ENCODE measurements at places on chromosomes 7 and 10.
A peak's percentile ranks its signal among the peaks of the same experiment; 100 is the strongest.

- no peak for DNase-seq
These were observed 88.9 kb downstream of the CTTNBP2 start for GRCh38 chr7:117784315-117784714.

DNA sequence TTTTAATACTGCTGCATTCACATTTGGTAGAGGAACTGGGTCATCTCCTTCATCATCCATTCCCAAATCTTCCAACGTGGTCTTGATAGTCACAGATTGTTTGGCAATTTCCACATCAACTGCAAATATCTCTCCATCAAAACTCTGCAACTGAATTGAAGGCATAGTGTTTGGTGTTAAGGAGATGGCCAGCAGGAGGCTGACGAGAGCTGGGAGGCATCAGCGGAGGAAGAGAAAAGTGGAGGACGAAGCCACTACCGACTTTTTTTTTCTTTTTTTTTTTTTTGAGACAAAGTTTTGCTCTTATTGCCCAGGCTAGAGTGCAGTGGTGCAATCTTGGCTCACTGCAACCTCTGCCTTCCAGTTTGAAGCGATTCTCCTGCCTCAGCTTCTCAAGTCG is 205.0 kb upstream of the KCTD7 start:
- DNase-seq, result no peak

DNA sequence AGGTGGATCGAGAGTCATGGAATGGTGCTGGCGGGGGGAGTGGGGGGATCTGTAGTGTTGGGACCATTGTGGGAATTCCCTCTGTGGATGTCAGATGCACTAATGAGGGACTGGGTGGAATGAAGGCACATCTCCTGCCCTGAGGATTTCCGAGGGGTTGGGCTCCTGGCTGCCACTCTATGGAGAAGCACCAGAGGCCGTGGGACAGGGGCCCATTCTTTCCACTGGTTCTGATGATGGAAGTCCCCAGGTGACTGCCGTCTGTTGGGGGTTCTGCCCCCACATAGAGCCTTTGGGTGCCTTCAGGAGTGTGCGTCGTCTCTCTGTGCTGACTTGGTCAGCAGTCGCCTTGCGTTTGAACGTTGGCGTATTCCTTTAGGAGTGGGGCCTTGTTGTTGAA is 202.9 kb downstream of the GLRX3 start:
- DNase-seq, result no peak

DNA sequence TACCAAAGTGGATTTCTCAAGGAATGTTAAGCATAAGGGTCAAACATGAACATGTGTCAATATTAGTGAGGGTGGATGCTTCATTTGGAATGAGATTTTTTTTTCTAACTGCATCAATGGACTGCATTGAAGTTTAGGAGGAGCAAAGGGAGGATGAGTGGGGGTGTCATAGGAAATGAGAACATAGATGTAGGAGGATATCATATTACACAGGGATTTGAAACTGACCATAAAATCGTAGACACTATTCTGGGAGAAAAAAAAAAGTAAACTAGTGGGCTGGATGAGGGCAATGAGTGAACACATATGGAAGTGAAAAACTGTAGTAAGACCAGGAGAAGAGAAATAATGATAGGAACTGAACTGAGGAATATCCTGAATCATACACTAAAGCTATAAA is 109.4 kb downstream of the SEMA3A start:
- no peak for DNase-seq

DNA sequence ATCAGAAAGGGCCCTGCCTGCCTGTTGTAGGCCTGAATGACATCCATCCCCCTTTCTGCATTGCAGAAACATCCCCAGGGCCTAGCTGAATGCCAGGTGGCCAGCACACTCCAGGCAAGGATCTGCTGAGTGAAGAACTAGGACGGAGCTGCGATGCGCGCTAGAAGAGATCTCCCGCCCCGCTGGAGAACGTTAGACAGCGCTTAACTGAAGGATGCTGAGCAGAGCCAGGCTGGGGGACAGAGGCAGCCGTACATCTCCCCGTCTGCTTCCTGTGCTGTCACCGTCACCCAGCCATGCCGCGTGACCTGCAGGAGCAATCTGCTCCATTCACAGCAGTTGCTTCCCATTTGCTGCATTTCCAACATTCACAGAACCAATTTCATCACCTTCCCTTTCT is 73.3 kb downstream of the FAM53B start:
- no peak for DNase-seq

GRCh38 chr7:1758028-1758858 is 88.2 kb downstream of the ELFN1 start:
- peak; percentile 13 for DNase-seq

DNA sequence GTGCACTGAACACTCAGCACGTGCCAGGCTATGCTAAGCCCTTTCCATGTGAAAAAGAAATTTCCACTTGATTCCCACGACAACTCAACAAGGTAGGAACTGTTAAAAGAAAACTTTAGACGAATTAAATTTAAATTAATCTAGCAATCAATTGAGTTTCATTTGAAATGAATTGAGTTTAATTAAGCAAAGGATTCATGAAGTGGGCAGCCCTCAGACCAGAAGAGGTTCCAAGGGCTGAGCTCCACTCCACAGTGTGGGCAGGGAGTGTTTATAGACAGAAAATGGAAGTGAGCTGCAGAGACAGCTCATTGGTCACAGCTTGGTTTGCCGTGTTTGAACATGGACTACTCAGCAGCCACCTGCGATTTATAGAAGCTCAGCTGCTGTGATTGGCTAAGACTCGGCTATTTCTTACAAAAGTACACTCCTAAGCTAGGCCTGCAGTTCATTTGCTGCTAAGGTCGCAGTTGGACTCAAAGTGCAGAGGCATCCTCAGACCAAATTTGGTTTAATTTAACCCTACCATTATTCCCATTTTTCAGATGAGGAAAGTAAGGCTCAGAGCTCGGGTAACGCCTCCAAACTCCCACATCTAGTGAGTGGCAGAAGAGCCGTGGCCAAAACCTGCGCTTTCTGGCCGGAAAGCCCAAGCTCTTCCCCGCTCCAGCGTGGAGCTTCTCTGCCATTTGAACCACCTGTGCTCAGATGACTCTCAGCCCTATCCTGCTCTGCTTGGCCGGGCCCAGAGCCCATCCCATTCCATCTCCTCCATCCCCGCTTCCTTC is 24.9 kb downstream of the CALML3 start:
- no peak for DNase-seq

DNA sequence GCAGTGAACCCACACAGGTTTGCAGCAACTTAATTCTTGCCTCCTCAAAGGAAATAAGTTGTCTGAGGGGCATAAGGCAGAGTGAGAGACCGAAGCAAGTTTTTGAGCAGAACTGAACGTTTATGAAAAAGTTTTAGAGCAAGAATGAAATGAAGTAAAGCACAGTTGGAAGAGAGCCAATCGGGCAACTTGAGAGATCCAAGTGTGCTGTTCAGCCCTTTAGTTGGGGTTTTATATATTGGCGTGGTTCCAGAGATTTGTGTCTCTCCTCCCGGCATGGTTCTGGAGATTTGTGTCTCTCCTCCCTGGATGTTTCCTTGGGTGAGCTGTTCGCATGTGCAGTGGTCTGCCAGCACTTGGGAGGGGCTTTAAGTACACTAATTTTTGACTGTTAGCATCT is 141.4 kb upstream of the DGKB start:
- no peak for DNase-seq

- DNase-seq, result no peak
These were observed 59.6 kb downstream of the ADRB1 start for GRCh38 chr10:114103284-114103683.

DNA sequence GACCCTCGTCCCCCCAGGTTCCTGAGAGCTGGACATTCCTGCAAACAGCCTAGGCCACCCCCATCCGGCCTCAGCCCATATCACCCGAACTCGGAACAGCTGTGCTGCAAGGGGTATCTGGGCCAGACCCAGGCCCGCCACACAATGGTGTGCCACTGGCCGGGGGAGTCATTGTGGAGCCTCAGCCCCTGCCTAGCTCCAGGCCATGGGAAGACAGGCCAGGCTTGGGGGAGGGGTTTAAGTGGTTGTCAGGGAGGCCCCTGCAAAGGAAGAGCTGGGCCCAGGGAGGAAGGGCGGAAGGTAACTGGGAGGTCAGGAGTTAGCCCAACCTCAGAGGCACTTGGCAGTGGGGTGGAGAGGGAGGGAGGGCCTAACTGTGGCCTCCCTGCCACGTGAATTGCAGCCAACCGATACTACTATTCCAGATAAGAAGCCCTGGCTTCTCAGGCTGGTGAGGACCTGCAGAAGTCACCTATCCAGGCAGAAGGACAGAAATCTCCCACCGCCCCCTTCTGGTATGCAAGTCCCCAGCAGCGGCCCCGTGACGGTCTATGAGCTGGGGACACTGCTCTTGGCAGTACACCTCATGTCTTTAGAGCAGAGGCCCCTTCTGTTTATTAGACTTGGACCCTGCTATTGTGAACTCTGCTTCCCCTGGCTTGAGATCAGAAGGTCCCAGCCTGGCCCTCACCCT is 26.8 kb downstream of the VSIR start:
- DNase-seq, result no peak

DNA sequence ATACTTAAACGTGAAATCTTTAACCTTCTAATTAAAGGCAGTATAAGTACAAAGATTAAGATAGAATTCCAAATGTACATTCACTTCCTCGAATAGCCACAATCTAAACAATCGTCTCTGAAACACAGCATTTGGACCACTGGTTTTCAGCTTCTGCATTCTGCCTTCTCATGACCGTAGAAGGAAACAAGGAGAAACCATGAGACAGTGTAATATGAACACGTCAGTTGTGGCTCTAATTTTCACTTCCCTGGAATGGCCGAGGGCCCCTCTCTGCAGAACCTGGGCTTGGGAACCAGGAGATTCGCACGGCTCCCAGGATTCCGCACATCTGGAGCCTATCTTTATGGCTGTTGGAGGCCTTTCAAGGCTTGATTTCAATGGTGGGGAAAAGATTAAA is 189.3 kb downstream of the KLF6 start:
- DNase-seq, result no peak

DNA sequence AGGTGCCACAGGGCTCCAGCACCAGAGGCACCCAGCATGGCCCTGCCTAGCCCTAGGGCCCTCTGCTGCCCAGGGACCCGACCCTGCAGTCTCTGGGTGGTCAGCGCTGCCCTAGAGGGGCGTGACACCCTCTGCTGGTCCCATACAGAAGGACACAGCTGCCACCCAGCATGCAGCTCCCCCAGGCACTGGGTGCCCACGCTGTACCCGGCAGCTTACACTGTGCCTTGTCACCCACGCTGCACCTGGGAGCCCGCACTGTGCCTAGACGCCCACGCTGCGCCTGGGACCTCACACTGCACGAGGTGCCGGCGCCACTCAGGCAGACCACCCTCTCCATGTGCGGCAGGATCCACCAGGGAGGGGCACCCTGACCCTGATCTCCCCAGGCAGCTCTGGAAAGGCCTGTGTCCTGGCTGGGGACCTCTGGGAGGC is 55.2 kb downstream of the PWWP2B start:
- DNase-seq, result no peak

GRCh38 chr7:2612445-2613097 is 19.2 kb upstream of the TTYH3 start:
- no peak for DNase-seq

- no peak for DNase-seq
These were observed 13.6 kb downstream of the CNPY1 start for GRCh38 chr7:155532792-155533119.

Measured in CD4-positive, alpha-beta T cell (primary cell).